ENCODE measurements at places on chromosomes 7 and 10.

DNA sequence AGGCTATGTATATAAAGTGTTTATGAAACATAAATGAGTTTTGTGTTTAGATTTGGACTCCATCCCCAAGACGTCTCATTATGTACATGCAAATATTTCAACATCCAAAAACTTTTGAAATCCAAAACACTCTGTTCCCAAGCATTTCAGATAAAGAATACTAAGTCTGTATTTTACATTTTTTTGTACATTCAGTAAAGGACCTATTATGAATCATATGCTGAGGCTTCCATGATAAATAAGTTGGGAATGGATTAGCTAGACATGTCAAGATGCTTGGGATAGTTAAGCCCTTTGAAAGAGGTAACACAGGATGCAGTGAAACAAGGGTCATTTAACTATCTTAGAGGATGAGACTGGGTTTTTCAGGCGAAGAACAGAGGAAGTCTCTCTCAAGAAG lies 262.9 kb downstream of the SNX13 start:
- no peak for DNase-seq

- no peak for DNase-seq
These were observed 186.6 kb upstream of the IGFBP3 start for GRCh38 chr7:46107610-46108217.

- DNase-seq, result no peak
These were observed 341.8 kb upstream of the SEMA3A start for GRCh38 chr7:84536271-84536870.

GRCh38 chr7:33778195-33778594 lies 127.1 kb upstream of the BMPER start:
- DNase-seq, result no peak

DNA sequence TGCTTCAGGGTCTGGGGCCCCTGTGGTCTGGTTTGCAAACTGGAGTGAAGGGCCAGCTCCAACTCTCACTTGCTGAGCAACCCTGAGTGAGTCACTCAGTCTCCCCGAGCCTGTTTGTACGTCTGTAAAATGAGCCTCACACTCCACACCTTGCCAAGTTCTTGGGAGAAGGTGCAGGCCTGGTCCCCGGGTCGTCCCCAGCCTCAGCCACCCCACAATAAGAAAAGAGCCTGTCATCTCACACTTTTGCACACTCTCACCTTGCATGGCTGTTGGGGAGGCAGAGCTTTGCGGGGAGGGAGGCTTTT lies 5.2 kb downstream of the GRIFIN start:
- DNase-seq, result no peak

DNA sequence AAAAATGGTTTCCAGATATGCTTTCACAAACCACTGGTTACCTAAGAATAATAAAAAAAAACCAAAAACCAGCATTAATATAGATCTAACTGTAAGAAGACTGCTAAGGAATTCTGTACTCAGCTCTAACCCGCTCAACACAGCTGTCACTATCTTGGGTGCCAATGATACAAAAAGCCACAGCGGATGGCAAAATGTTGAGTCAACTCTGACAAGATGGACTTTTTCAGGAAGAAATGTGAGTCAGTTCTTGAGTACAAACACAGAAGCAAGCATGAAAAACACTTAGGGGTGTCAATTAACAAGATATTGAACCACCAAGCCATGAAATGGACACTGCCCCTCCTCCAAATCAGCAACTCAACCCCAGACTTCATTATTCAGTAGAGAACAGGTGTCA lies 55.0 kb downstream of the CTTNBP2 start:
- no peak for DNase-seq

GRCh38 chr7:88185650-88186049 lies 34.2 kb downstream of the SRI start:
- no peak for DNase-seq

Data from stimulated activated naive CD4-positive, alpha-beta T cell (primary cell).